Activated CD4-positive, alpha-beta T cell treated with anti-CD3 and anti-CD28 coated beads, Interleukin-2, amount 50 U/mL, for 4 hours (primary cell): ENCODE measurements at places on chromosomes 4 and X.

GRCh38 chr4:74716436-74716765, 77.9 kb downstream of the BTC start:
- no peak for DNase-seq

DNA sequence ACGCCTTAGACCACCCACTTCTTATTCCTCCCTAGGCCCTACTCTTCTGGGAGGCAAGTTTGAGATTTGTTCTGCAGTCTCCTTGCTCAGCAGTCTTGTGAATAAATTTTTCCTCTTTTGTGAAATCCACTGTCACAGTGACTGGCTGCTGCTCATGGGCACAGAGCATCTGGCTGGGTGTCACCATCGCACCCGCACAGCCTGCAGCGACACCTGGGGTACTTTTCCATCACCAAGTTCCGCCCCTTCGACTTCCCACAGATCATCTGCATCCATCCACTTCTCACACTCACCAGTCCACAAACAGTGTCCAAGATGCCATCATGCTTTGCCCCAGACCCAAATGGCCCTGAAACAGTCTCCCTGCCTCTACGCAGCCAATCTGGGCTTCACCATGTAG, 36.4 kb upstream of the AFAP1 start:
- no peak for DNase-seq

DNA sequence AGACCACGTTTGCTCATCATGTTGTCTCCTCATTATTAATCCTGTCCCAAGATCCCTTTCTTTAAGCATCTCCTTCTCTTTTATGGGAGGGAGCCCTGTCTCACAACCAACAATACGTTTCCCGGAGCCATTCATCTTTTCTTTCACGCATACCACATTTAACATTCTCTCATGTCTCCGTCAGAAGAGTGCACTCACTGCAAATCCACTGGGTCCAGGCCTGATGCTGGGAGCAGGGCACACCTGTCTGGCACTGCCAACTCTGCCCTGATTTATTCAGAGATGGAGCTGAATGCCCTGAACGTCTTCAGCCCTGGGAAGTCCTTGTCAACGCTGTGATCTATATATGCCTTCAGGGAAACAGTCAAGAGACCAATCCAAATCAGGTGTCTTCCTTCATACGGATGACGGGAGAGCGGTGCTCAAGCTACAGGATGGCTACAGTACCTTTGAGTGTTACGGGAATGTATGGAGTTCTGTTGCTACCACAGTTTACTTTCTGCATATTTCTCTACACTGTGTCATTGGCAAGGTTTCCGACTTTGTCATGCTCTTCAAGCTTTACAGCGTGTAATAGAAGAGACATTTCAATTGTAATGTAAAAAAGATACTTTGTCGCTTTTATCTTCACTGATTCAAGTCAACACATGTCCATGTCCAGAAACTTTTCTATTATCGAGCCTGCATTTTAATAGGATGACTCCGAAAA, 140.4 kb upstream of the SLITRK2 start:
- DNase-seq, result no peak

- no peak for DNase-seq
These were observed 53.0 kb upstream of the SORCS2 start for GRCh38 chr4:7139167-7139982.

GRCh38 chr4:139315221-139315675, 13.0 kb upstream of the NDUFC1 start:
- no peak for DNase-seq

- no peak for DNase-seq
These were observed 29.3 kb upstream of the HGFAC start for GRCh38 chr4:3412257-3413020.
